ENCODE measurements at places on chromosomes 1 and 21.

GRCh38 chr1:85289207-85289847 is 12.9 kb upstream of the BCL10 start:
- no peak for DNase-seq

GRCh38 chr21:16533692-16534407 is 804.1 kb downstream of the USP25 start:
- DNase-seq: no peak

- no peak for DNase-seq
Measured at GRCh38 chr1:219940707-219941106, 12.3 kb upstream of the SLC30A10 start.

- DNase-seq: no peak
Measured at GRCh38 chr1:29284286-29284960, 48.1 kb downstream of the PTPRU start.

- DNase-seq: no peak
Measured at GRCh38 chr1:232250838-232251237, 379.1 kb downstream of the SIPA1L2 start.

GRCh38 chr1:207869859-207870258 is 41.1 kb downstream of the CD34 start:
- no peak for DNase-seq

- no peak for DNase-seq
Measured at GRCh38 chr1:175683491-175684298, 59.7 kb downstream of the TNR start.

GRCh38 chr1:174110053-174110452 is 49.3 kb upstream of the RABGAP1L start:
- no peak for DNase-seq

DNA sequence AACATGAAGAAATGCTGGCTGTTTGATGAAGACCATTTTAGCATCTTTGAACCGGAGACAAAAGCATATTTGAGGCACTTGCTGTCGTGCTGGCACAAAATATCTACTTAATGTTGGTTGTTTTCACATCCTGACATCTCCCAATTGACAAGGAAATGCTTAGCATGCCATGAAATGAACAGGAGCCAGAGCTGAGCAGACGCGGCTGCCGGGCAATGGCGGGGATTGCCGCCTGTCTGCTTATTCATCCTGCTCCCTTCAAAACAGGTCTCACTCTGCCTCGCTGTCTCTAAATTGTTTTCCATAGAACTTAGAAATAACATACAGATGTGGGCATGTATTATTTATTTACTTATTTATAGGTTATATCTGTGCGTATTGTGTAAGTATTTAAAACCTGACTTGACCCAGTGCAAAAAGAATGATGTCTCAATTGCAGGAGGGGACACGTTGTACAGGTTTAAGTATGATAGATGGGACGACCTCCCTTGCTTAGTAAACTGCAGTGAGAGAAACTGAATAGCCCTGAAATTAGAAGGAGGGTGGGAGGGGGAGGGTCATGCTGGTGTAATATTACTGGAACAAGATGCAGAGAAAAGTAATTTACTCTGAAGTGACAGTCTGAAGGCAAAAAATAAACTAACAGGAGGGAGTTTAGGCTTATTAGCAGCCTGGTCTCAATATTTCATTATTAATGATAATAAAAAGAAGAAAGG is 590.4 kb upstream of the PLXNA2 start:
- DNase-seq: no peak

GRCh38 chr1:239763850-239764249 is 327.8 kb upstream of the FMN2 start:
- DNase-seq: no peak

- DNase-seq: no peak
Measured at GRCh38 chr1:174713796-174714195, 266.0 kb downstream of the GPR52 start.

DNA sequence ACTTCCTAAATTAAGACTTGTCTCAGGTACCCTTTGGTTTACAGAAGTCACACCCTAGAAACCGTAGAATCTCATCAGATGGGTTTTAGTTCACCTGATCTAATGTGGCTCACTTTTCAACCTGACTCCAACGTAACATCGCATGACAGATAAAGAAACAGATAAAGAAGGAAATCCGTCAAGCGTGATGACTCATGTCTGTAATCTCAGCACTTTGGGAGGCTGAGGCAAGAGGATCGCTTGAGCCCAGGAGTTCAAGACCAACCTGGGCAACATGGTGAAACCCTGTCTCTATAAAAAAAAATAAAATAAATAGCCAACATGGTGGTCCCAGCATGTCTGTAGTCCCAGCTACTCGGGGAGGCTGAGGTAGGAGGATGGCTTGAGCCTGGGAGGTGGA is 97.3 kb downstream of the SPSB1 start:
- DNase-seq: no peak

DNA sequence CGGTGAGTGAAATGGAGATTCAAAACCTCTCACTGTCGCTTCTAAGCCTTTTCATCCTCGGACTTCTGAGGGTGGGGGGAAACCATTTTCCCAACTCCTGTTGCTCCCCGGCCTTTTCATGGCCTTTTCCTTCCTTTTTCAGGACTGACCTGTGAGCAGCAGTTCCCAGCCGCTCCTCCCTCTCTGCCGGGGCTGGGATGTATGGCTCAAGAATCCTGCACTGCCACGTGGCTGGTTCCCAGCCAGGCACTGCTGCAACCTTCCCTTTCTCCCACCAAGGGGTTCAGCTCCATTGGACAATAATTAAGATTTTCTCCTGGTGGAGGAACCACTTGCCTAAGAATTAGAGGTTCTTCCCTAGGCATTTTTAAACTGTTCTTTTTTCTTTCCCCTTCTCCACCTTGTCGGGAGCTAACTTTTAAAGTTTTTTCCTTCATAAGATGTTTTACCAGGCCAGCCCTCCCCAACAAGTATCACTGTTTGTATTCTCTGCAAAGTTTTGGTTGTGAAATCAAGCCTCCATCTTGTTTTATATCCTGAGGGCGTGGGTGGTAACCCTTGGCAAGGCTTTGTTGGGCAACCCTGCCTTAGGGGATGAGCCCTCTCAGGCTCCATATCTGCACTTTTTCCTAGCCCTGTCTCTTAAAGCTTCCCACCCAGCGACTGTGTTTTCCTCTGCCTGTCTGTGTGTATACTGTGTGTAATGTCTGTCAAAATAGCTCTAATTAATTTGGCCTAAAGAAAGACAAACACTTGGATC is 1166.6 kb upstream of the ADGRL2 start:
- no peak for DNase-seq

Data from activated CD4-positive, alpha-beta T cell treated with anti-CD3 and anti-CD28 coated beads, Interleukin-2, amount 10 ng/mL, durations not matched to agents 24 days and 14 days (primary cell).